ENCODE measurements at places on chromosomes 3 and 15. TPM values are rescaled to one million over a fixed set of nuclear protein-coding genes. Genes with fewer than 3 reads are reported as not detected.

Gene GOLGA6L26
- not detected for total RNA-seq

Gene ATP13A5
- total RNA-seq: not detected

DNA sequence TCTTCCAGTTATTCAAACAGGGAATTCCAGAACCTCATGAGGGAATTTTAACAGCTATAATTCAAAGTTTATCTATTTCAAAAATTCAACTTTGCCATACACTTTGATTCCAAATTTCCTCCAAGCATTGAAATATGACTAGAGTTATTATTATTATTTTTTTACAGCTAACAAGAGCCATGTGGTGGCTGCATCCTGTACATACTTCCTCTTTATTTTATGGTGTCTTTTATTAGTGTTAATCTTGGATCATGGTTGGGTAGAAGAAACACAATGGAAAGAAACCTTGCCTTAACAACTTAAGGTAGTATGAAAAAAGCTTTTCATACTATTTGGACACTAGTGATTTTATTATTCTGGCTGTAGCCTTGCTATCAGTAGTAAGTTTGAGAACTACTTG lies 52.7 kb downstream of the TFG start:
- no peak for DNase-seq

DNA sequence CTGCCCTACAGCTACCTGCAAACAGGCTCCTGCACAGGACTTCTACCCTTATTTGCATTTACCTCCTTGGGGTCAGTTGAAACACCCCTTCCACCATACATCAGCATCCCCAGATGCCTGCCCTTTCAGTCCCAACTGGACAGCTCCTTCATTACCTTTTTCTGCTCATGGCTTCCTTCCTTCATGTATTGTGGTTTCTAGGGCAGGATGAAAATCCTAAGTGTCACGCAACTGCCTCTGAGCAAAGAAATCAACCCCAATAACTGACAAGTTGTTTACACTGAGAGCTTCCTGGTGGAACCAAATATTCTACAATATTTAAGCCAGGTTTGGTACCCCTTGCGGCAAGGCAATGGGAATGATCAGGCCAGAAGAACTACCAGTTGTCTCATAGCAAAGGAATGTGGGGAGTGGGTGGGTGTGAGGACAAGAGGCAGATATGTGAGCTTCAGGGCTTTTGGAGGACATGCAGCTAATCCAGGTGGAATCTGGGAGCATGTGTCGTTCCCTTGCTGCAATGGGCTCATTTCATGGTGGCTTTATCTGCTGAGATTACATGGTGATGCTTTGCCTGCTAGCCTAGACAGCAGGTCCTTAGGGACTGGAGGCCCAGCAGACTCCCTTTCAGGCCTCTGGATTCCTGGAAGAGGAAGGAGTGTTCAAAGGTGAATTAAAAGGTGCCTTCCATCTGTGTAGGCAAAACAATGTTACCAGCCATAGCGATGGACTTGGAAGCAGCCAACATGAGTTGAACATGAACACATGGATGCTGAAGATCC lies 34.9 kb downstream of the PPCDC start:
- no peak for DNase-seq

DNA sequence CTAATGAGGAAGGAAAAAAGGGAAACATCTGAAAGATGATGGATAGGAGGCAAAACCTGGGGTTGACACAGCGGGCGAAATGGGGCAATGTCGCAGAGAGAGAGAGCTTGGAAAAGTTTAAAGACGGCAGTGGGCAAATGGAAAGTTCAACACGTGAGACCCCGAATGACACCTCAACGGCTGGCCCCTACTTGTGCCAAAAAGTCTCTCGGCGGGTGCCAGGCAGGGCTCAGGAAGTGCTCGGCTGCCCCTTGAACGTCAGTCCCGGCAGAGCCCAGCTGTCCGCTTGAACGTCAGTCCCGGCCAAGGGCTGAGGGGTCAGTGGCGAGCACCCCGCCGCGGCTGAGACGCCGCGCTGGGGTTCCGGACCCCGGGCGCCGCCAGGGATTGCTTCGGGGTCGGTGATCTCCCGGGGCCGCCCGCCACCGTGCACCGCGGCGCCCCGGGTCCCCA lies 658 bp downstream of the EOGT start:
- no peak for DNase-seq

DNA sequence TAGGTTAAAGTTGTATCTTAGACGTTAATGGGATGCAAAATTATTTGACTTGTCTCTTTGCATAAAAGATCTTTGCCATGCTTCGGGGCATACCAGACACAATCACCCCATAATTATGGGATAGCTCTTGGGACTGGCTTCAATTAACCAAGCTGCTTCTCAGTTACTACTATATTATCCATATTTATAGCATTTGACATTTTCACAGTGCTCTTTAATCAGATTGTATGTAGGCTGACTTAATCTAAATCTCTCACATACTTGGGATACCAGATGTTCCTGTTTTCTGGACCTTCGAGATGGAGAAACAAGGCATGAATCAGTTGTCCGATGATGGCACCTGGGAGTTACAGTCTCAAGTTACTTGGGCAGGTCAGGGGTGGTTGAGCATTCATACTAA lies 27.2 kb upstream of the ABHD17C start:
- no peak for DNase-seq

Gene ATP8B4
- total RNA-seq: 0.99 TPM
